ENCODE measurements at places on chromosomes 2 and 18.

DNA sequence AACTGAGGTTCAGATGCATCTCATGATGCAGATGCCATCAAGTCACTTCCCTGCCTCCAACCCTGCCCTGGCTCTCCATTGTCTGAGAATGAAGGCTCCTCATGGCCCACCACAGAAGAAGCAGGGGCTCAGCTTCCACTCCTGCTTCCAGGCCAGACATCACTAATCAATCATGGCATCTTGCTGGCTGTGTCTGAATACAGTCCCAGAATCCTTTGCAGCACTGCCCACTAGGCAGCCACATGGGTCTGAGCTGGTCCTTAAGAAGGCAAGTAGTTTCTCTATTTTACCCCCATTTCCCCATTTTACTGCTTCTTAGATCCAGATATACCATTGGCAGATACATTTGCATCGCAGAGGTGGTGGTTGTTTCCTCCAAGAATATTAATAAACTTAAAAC, 7.3 kb downstream of the ASPRV1 start:
- DNase-seq: no peak

DNA sequence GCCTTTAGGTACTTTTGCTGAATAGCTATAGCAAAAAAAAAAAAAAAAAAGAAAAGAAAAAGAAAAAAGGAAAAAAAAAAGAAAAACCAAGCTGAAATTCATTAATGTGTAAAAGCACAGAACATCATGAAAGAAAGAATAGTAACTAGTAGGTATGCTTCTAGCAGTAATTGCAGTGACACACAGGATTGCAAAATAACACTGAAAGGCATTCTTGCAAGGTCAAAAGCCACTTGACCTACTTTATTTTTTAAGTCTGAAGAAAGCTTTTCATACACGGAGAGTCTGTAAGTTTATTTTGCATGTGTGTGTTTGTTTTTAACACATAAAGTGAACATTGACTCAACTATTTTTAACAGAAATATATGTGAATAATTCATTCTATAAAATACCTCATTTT, 54.4 kb downstream of the DOK6 start:
- no peak for DNase-seq

- no peak for DNase-seq
Measured at GRCh38 chr2:63814114-63814513, 27.6 kb upstream of the UGP2 start.

DNA sequence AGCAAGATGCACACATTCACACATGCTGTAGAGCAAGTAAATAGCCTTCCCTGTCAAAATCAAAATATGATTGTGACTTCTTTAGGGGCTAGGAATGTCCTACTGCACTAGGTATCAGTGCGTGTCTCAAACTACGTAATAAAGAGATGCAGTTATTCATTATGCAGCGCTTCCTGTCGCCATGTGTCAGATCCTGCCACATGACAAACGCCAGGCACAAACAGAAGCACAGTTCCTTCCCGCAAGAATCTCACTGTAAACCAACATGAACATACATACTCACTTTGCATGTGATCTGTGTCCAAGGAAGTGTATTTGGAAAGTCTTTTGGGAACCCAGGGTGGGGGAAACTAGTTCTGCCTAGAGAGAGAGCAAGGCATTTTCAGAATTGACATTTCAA, 599.9 kb downstream of the RNF144A start:
- no peak for DNase-seq
